ENCODE measurements at places on chromosomes 2 and 18.

DNA sequence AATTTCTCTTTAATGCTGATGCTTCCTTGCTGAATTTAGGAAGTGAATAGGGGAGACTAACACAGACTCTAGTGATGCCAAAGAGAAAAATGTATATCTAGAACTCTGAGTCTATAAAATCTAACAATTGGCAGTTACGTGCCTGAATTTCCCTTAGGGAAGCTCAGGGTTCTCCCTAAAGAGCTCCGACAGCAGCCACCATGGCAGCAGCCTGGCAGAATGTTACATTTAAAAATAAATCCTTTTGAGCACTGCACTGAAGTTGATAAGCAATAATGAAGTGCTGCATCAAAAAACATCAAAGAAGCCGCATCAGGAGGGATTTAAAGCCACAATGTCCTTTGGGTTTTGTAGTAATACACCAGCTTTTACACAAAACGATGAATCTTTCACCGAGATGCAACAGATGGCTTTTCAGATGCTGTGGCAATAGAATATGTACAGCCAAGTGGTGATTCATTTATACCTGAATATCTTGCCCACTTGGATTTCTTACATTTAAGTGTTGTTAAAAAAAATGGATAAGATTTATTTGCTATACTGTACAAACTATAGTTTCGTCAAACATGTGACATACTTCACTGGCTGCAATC, 291.2 kb upstream of the SESTD1 start:
- DNase-seq, result peak; percentile 45

- DNase-seq, result no peak
Measured at GRCh38 chr2:130152816-130153595, 8.1 kb upstream of the CCDC74B start.

DNA sequence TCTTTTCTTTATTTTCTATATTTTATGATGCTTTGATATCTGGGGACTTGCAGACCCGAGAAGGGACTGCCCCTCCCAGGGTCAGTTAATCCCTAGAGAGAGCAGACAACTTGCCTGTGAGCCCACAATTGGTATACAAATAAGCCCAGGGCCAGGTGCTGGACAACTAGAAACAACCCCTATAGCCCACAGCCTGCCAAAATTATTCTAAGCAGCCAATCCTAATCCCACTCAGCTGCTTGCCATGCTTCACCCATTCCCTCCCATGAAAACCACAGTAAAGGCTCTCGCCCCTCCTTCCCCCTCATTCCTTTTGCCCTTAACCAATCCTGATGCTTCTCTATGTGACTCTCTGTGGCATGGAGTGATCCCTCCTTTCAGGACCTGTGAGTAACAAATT, 380.7 kb downstream of the RBM43 start:
- DNase-seq, result no peak

DNA sequence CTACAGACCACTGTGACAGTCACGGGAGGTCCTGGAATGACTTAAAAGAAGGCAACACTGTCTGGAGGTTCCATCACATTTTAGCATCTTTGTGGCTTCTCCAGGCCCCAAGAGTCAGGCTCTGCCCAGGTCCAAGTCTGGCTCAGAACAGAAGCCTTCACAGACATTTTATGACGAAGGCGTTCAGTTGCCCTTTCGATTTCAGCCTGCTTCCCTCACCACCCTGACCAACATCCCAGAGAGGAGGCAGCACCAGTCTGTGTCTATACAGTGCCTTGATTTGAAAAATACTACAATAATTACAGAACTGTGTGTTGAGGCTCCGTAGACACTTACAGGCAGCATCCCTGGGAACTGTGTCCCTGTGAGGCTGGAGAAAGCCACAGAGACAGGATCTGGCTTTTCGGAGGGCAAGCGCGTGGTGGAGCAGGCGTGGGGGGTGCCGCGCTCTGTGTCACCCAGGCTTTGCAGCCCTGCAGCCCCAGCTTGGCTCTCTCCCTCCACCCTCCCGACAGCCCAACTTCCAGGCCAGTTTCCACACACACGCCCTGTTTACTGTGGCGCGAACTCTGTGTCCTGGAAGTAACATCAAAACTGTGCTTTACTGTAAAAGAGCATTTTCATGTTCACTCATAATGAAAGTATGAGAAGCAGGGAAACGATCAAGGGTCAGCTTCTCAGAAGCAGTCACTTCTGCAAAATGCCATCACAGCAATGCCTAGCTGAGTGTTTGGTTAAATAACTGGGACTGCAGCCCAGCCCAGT, 153.5 kb upstream of the ALKAL2 start:
- no peak for DNase-seq

GRCh38 chr18:5304232-5304631, 8.7 kb upstream of the ZBTB14 start:
- DNase-seq, result no peak

DNA sequence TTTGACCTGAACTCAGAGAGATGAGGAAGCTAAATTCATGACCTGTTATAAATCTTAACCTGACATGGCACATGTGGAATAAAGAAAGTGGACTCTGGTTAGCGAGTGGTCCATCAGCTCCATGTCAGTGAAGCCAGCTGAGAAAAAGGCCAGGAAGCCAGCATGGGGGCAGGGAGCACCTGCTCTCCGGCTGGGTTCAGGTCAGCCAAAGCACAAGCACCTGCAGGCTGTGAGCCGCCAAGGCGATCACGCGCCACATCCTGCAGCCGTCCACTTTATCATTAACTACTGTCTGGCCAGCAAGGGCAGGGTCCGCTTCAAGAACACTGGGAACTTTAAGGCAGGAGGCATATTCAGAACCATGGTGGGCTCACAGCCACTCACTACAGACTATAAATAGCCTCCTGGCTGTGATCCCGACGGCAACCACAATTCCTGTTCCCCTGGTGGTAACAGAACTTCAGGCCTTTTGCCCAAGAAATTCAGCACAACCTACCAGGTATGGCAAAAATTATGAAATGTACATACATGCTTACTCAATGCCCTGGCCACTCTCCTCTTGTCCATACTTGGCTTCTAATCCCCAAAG, 35.5 kb downstream of the ACVR1 start:
- no peak for DNase-seq

DNA sequence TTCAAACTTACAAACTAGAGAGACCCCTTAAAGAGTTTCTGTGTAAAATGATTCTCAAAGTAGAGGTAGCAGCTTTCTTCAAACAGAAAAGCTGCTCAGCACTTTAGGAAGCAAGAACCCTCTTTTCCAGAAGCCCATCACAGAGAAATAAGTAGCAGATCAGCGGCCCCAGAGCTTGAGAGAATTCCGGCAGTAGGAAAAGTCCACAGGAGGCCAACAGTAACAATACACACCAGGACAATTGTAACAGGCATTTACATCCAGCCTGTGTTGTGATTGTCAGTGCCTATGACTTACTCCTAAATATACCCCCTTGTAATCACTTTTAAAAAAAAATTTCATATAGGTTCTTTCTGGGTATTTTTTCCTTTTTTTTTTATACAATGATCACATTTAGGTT, 161.4 kb upstream of the ACVR2A start:
- no peak for DNase-seq

GRCh38 chr2:108776475-108776874, 10.1 kb upstream of the CCDC138 start:
- no peak for DNase-seq

DNA sequence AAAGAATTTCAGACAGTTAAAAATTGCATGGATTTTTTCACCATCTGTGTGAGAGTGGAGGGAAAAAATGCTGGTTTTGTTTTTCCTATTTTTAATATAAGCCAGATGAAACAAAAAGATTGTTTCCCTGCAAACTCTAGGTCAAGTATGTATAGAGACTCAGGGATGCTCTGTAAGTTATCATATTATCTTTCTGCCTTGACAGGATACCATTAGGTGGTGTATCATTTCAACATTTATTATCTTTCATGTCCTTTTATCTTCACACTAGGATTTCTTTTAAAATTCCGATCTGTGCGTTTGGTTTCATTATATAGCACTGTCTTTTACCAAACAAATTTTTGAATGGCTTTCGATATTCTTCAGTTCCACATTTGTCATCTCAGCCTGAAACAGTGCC, 225.3 kb downstream of the EN1 start:
- DNase-seq, result no peak

DNA sequence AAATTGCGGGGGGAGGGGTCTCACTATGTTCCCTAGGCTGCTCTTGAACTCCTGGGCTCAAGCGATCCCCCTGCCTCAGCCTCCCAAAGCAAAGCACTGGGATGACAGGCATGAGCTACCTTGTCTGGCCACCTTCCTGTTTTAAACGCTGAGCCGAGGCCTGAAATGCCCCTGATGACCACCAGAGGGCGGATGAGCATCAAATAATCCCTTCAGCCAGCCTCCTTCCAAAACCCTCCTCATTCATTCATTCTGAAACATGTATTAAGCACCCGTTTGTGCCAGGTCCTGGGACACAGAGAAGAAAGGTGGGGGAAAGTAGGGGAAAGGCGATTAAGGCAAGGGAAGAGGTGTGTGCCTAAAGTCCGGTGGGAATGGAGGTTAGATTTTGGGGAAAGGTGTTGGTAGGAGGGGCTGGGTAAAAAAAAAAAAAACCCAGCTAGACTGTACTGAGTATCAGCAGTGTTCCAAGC, 30.7 kb upstream of the PTMA start:
- DNase-seq, result peak; percentile 80

- no peak for DNase-seq
Measured at GRCh38 chr18:58217052-58217451, 173.0 kb downstream of the NEDD4L start.

DNA sequence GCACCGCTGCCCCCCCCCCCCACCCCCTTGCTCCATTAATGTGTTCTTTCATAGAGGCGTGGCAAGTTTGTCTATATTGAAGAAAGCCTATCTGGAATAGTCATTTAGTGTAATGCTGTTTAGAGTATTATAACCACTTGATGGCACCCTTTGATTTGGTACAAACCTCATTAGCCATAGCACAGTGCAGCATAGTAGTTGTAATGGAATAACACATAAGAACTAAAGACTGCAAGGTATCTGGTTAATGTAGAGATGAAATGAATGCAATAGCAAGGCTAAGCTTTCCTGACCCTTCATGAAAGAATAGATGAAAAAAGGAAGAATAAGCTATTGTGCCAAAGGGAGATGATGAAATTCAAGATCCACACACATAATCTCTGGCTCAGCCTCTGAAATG, 81.9 kb downstream of the EHBP1 start:
- DNase-seq, result peak; percentile 49

- no peak for DNase-seq
Measured at GRCh38 chr2:210842896-210843295, 286.5 kb downstream of the CPS1 start.

- DNase-seq, result no peak
Measured at GRCh38 chr2:230924092-230924469, 961 bp downstream of the GPR55 start.

GRCh38 chr2:19086231-19086651, 272.2 kb downstream of the OSR1 start:
- no peak for DNase-seq

- DNase-seq, result no peak
Measured at GRCh38 chr2:224753743-224754540, 37.8 kb upstream of the CCDC195 start.

- peak; percentile 85 for DNase-seq
Measured at GRCh38 chr18:10035281-10035991, 121.6 kb downstream of the VAPA start.

DNA sequence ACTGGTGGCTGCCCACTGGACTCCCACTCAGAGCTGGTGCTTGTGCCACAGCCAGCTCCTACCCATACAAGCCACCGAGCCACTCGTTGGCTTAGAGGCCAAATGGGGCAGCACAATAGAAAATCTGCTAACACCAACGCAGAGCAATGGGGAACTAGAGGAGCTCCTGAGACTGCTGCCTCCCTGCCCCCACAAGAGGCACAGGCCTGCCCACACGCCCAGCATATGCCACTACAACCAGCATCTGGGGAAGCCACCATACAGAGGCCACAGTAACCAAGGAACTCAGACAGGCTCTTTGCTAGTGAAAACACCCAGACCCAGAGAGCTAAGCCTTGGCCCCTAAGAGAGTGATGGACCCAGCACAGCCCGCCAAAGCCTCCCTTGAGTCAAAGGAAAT, 231.2 kb upstream of the RAB6C start:
- DNase-seq, result no peak

DNA sequence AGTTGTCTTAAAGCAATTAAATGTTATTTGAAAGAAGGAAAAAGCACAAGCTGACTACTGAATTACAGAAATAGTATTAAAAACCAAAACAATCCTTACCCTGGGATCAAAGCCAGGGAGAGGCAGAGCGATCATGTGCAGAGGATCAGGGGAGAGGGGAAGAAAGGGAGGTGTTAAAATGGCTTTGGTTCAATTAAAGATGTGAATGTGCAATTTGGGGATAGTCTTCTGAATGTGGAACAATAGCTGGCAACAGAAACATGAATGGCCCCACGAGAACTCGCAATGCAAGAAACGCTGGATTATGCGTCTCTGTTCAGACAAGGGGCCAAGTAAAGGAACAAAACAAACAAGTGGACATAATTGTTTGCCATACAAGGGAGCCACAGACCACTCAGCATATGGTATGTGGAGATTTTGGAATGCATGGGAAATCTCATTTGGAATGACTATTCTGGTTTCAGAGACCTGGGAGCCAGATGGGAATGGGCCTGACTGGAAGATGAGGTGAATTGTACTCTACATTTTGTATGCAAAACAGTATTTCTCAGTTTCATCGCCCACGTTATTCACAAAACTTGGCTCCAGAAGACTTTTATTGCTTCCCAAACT, 155.4 kb downstream of the SLC4A3 start:
- DNase-seq, result no peak

- no peak for DNase-seq
Measured at GRCh38 chr18:59343926-59344325, 15.1 kb downstream of the LMAN1 start.

DNA sequence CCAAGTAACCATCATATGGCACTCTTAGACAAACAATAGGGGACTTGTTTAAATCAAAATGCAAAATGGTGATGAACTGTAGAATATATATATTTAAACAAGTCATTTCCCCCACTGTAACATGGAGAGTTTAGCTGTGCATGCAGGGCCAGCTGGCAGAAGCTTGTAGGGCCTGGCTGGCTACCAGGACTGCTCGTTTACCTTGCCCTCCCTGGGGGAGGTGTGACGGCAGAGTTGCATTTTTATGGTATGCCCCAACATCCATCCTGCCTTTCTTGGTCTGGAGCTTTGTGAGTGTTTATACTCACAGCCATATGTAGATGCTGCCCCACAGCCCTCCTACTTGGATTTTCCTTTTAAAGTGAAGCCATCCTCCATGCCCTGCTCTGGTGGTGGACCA, 101.7 kb upstream of the ZFP36L2 start:
- peak; percentile 54 for DNase-seq

- DNase-seq, result no peak
Measured at GRCh38 chr2:23791030-23791429, 135.9 kb downstream of the ATAD2B start.
